ENCODE measurements at places on chromosomes 1 and 21.

DNA sequence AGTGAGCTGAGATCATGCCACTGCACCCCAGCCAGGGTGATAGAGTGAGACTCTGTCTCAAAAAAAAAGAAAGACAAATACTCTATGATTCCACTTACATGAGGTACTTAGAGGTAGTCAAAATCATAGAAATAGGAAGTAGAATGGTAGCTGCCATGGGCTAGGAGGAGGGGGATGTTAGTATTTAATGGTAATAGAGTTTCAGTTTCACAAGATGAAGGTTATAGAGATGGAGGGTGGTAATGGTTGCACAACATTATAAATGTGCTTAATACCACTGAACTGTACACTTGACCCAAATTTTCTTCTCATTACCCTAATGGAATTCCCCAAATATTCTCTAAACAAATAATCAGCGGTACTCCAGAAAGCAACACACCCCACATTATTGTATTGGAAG is 12.8 kb downstream of the EIF2B3 start:
- DNase-seq: no peak

GRCh38 chr1:207219979-207220889 is 101.2 kb upstream of the CD55 start:
- DNase-seq: no peak

DNA sequence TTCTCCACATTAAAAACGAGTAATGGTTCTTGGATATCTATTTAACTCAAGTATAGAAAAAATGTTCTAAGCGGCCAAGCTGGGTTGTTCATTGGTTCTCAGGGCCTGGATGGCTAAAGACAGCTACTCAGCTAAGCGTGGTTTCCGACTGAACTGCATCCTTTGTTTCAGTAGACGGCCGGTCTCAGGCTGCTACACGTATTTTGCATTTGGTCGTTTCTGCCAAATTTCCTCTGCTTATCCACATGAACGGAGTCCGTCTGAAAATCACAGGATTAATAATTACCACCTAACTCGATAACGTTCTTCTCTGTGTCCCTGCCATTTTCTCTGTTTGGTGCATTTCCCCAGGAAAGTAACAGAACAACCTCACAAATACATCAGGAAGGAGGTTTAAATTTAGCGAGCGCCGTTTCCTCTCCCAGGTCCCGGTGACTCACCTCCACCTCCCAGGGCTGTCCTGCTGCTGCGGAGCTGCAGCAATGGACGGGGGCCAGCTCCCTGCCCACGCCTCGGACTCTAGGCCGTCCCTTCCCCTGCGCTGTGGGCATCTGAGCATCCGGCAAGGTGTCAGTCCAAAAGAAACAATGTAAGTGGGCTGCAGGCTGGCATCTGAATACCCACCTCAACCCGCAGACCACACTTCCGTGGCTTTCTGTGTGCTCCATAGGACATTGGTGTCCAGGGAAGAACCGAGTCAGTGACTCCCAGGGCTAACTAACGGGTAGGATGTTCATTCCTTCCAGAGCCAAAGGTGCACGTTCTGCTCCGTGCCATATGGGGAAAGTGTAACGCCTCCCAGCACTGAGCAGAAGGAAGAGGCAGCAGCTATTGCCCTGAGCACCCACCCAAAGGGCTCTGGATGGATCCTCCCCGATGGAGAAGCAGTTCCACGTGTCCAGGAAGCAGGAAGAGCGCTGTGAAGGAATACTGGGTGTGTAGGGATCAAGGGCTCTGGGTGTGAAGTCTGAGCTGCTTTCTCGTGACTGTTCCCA is 4.1 kb upstream of the GABRD start:
- DNase-seq: no peak

GRCh38 chr1:235883261-235883927 is 16.7 kb upstream of the LYST start:
- DNase-seq: no peak

- no peak for DNase-seq
Measured at GRCh38 chr1:225987491-225988316, 11.4 kb downstream of the SDE2 start.

GRCh38 chr1:220680085-220680687 is 10.0 kb upstream of the C1orf115 start:
- no peak for DNase-seq

- DNase-seq: no peak
Measured at GRCh38 chr1:33147997-33148314, 33.9 kb downstream of the TRIM62 start.

DNA sequence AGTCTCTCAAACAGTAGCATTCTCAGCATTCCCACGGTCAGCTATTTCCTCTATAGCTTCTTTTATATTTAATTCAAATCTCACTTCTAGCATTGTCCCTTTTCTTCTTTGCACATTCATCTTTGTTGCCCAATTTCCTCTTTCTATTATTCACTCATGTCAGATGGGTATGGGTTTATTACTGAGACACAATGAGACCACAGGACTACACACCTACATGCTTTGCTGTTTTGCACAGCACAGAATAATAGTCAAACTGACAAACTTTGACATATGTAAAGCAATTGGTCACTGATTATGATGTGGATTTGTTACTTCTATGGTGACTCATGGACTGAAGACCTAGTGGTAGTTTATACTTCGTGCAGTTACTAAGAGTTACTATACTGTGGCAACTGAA is 5.8 kb upstream of the CD1C start:
- DNase-seq: no peak

GRCh38 chr1:168079761-168080160 is 57.0 kb downstream of the GPR161 start:
- no peak for DNase-seq

GRCh38 chr1:236148470-236148845 is 6.1 kb downstream of the GPR137B start:
- no peak for DNase-seq

GRCh38 chr1:88150330-88150729 is 533.7 kb upstream of the PKN2 start:
- no peak for DNase-seq

DNA sequence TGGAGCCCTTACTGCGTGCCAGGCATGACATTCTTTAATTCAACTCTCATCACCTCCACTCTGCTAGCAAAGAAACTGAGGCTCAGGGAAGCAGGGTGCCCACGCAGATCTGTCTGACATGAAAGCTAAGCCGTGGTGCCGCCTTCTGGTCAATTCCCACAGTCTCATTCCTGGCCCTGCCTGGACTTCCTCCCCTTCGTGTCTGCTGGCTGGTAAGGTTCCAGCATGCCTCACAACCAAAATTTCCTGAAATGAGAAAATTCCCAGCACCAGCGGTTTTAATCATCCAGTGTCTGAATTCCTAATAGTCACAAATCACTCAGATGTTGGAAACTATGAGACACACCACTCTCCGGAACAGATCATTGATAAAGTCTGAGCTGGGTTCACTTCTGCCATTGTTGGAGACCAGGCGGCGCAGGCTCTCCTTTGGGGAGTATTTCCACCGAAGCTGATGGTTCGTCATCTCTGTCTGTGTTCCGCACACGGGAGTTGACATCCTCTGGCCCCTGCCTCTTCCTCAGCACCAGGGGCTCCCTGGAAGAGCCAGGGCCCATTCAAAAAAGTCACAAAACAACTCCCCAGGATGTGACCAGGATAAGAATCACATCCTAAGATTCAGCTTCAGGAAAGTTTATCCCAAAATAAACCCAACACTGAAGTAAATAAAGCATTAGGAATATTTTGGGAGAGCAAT is 167.7 kb downstream of the PLPP3 start:
- DNase-seq: no peak

GRCh38 chr1:64711266-64711665 is 33.6 kb upstream of the RAVER2 start:
- no peak for DNase-seq

DNA sequence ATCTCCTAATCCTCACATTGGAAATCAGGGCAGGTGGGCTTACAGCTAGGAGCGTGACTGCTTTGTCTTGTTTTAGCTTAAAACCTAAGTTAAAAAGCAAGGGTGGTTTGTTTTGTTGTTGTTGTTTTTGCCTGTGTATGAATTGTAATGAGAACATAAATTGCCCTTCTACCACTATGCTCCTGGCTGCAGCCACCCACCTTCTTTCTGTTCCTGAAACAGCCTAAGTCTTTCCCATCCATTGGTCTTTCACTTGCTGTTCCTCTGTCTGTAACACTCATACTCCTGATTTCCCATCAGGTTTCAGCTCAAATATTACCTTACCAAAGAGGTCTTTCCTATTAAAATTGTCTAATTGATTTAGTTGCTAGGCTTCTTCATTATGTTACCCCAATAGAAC is 604 bp upstream of the TMEM79 start:
- DNase-seq: no peak

GRCh38 chr1:47417170-47418044 is 1.3 kb downstream of the FOXE3 start:
- DNase-seq: no peak

DNA sequence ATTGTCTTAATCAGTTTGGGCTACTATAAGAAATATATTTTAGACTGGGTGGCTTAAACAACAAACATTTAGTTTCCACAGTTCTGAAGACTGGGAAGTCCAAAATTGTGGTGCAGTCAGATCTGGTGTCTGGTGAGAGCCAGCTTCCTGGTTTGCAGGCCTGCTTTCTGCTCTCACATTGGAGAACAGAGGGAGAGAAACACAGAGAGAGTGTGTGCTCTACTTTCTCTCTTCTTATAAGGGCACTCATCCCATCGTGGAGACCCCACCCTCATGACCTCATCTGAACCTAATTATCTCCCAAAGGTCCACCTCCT is 4.1 kb downstream of the LEPR start:
- DNase-seq: no peak

- DNase-seq: no peak
Measured at GRCh38 chr1:205792481-205792881, 17.2 kb upstream of the RAB29 start.

- DNase-seq: no peak
Measured at GRCh38 chr1:39652105-39652504, 12.7 kb upstream of the HEYL start.

DNA sequence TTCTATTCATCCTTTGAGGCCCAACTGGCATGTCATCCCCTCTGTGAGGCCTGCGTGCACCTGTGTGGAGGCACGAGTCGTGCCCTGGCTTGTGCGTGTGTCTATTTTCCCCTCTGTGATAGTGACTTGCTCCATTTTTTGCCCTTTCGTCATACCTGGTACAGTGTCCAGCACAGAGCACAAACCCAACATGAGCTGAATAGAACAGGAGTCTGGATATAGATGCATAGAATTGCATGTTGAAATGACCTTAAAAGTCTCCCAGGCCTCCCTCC is 32.5 kb downstream of the TNNT2 start:
- DNase-seq: no peak

GRCh38 chr1:109185357-109185756 is 28.4 kb upstream of the SARS1 start:
- no peak for DNase-seq

GRCh38 chr1:205004351-205004750 is 38.7 kb upstream of the CNTN2 start:
- DNase-seq: no peak

- DNase-seq: no peak
Measured at GRCh38 chr1:230341162-230341546, 85.0 kb downstream of the PGBD5 start.

DNA sequence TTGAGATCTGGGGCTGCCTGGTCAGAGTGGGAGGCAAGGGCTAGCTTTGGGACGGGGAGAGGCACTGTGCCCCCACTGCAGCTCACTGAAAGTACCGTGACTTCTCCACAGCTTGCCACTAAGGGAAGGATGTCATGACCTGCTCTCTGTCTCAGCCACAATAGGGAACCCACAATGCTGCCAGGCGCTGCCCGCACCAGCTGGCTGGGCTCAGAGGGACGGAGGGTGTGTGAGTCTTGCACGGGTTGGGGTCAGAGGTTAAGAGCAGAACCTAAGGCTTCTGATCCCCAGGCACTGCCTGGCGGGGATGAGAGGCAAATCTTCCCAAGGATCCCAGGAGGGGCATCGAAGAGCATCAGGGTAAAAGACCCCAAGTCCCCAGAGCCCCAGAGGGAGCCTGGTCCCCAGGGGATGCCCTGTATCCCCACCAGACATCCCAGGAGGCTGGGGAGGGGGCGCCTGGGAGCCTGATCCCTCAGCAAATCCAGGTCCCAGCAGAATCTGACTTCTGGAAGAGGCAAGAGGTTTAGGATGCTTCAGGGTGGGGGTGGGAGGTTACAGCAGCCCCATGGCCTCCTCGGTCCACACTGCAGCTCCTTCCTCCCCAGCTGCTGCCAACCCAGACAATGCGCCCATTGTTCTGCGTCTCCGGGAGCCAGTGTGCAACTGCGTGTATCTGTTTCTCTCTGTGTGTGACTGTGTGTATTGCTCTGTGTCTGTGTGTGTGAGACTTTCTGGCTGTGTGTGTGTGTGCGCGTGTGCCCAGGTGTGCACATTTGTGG is 2.0 kb upstream of the MARCKSL1 start:
- DNase-seq: no peak

DNA sequence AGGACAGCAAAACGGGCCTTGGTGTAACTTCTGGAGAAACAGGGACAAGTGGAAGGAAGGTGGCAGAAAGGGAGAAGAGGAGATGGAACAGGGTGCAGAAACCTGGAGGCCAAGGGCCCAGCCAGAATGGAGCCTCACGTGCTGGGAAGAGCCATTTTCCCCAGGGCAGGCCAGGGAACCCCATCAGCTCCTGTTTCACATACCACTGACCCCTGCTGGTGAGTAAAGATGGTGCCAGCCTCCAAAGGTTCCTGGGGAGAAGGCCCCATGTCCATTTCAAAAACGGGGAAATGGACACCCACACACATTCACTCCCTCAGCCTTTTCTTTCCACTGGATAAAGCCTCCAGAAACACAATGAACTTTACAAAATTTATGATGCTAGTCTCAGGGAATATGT is 57.6 kb upstream of the JUN start:
- no peak for DNase-seq

DNA sequence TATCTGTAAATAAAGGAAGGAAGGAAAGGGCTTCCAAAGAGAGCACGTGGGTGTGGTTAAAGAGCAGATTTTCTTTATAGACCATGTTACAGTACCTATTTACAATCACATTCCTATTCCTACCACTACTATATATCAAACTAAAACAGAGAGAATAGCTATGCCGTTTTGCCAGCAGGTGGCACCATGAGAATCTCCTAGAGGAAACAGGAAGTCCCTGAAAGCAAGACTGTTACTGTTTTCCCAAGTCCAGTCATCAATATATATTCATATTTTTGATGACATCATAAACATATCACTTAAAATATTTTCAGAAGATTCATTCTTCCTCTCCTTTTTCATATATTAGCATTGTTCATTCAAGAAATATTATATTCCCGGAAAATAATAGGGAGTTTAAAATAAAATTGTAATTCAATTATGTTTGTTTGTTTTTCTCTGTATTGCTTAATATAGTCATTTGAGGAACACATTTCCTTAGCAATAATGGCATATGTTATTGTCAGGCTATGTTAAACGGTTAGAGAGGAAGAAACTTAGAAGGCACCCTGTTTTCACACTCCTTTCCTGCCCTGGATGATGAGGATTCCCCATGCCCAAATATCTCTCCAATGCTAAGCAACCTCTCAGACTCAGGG is 6.6 kb downstream of the CCDC190 start:
- peak; percentile 32 for DNase-seq

GRCh38 chr1:178808529-178808928 is 62.3 kb downstream of the ANGPTL1 start:
- no peak for DNase-seq

GRCh38 chr1:58318157-58319005 is 228.1 kb downstream of the OMA1 start:
- DNase-seq: no peak

GRCh38 chr1:235069176-235069575 is 59.5 kb downstream of the TOMM20 start:
- no peak for DNase-seq

- no peak for DNase-seq
Measured at GRCh38 chr1:226697151-226697928, 41.7 kb downstream of the ITPKB start.

Data from activated T-cell treated with anti-CD3 and anti-CD28 coated beads for 1 hour (primary cell).